ENCODE measurements at places on chromosomes 2 and 18.

GRCh38 chr18:79388043-79388442 is 7.7 kb upstream of the NFATC1 start:
- no peak for DNase-seq

DNA sequence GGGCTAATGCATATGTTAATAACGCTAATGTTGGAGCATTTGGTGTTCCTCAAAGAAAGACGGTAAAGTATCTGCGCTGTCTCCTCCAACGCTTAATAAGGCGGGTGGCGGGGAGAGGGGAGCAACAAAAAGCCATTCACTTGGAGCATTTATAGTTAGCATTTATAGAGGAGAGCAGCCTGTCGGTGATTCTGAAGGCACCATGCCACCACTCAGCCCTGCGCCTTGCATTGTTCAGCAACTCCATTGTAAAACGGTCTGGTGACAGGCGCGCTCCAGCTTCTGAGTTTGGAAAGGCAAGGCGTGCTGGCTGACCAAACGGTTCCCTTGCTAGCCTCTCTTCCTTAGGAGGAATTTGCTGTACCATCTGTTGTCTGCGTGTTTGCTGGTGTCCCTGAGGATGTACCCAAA is 83.9 kb downstream of the LYPD1 start:
- no peak for DNase-seq

DNA sequence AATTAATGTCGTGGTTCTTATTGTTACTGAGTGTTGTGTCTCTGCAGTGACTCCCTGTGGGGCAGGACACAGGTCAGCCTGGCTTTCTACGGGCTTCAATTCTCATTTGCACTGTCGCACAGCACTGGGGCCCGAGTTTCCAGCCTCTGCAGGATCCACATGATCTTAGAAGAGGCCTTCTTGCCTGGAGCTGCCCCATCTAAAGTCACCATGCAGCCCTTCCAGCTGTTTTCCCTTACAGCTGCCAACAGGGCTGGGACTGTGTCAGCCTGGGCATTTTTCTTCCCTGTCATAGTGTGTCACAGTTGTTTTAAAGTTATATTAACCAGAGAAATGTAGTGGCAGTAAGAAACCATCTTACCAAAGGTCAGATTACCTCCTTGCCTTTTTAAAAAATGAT is 27.0 kb downstream of the FHL2 start:
- no peak for DNase-seq

DNA sequence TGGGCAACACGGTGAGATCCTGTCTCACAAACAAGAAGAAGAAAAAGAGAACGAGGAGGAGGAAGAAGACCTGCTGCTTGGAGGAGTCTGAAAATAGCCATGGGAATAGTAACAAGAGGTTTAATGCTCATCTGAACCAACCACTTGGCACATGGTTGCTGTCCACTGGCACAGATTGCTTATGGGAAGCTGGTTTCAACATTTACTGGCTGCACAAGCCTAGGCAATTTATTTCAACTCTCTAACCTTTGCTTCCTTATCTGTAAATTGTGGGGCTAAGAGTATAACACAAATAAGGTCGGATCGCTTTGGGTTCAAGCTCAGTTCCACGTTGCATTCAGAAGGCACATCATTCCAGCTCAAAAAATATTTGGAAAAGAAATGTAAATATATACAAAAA is 14.2 kb upstream of the RHOB start:
- no peak for DNase-seq

GRCh38 chr2:182321096-182321495 is 105.7 kb downstream of the PDE1A start:
- no peak for DNase-seq

- DNase-seq, result no peak
Observed at GRCh38 chr2:228629251-228629650, 447.8 kb upstream of the SPHKAP start.

DNA sequence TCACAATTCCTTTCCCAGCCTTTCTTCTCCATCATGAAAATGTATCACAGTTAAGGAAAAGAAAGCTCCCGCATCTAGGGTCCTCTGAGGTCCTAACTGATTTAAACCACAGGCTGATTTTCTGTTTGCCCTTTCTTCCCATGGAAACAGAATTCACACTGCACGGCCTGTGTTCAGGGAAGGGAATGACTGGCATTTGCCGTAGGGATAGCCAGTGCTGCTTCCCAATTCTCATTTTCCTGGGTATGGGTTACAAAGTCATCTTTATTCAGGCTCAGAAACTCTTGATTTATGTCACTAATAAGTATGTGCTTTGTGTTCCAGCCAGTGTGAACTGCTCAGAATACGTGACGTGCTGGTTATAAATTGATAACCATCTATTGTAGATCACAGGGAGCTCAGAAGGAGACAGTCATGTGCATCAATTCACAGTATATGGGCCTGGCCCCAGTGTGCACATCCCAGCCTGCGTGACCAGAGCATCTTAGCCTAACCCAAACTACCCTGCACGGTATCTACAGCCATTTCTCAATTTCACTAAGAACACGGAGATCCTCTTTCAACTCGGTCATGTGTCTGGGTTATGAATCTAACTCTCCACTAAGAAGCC is 163.3 kb downstream of the LRRC30 start:
- no peak for DNase-seq

DNA sequence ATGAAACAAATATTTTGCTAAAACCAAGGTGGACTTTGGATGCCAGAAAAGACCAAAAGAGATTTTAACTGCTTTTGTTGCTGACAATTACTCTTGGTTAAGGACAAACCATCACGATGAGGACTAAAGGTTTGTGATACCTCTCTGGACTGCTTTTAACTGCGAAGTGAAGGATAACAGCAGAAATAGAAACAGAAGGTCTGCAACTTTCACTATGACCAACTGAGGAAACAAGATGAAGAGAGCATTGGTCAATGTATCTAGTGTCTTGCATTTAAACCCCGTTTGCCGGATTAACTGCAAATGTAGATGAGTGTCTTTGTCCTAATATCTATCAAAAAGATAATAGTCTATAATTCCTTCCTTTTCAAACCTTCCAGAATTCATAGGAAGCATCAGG is 541.7 kb downstream of the ERBB4 start:
- DNase-seq, result no peak

DNA sequence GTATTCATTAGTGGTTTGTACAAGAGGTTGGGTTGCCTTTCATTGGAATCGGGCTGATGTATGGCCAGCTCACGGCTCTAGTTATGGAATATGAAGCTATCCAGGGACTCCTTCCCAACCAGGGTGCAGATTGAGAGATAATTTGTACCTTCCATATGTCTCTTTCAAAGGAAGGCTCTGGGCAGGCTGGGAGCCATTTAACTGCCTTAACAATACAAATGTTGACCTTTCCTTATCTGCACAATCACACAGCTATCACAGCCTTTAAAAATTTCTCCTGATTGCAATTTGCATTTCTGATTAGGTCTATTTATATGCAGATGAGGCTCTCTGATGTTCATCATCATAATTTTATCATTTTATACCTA is 58.7 kb downstream of the MYO3B start:
- no peak for DNase-seq

DNA sequence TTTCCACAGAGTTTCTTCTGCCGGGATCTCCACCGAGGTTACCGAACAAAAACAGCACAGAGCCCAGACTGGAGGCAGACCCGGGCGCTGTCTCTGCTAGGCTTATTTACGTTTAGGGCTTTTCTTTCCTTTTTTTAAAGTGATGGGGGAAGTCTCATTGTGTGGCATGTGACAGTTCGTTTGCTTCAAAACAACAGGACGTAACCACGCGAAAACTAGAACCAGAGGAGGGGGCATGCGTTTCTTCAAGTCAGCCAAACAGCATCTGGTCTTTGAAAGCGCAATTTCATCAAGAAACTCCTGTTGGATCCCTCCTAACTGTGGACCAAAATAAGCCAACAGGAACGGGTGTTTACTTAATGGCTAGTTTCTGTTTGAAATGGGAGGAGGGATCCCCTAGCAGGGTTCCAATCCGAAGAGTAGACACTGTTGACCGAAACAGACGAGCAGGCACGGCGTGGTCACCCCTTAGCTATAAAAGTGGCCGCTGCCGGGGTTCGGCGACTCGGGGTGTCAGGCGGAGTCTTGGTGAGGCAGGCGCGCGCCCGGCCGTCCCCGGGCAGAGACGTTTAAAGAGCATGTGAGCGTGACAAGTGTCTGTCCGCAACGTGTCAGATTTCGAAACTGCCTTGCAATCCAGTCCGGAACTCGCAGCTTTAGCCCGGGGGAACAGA is 997 bp upstream of the TGIF1 start:
- DNase-seq, result no peak

GRCh38 chr2:39737661-39738060 is 41.4 kb downstream of the THUMPD2 start:
- DNase-seq, result no peak

GRCh38 chr2:182548031-182548950 is 121.5 kb upstream of the PDE1A start:
- no peak for DNase-seq

- DNase-seq, result no peak
Observed at GRCh38 chr18:50090370-50091312, 104.3 kb downstream of the MYO5B start.

DNA sequence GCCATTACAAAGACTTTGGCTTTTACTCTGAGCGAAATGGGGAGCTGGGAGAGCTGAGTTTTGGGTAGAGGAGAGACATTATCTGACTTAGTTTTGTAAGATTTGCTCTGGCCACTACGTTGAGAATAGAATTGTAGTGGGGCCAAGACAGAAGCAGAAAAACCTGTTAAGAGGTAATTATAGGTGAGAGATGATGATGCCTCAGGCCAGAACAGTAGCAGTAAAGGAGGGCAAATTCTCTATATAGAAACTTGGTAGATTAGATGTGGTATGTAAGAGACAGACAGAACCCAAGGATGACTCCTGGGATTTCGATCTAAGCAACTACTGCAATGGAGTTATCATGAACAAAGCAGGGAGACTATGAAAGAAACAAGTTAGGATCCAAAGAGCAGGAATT is 17.4 kb upstream of the CREB1 start:
- no peak for DNase-seq

GRCh38 chr2:218830526-218831306 is 887 bp downstream of the PRKAG3 start:
- DNase-seq, result no peak

DNA sequence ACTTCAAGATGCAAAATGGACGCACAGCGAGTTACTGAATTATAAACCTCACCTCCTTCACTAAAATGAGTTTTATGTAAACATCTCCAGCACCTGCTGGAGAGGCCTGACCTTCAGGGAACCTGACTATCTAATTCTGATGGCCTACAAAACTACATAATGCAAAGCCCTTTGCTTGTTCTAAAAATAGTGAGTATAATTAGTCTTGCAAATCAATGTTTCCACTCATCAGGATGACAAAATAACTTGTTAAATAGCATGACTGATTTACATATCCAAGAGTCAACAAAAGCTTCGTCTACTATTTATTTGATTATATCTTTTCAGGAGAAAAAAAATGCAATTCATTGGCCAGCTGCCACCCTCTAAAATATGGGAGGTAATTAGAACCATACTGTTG is 326.3 kb upstream of the MC4R start:
- DNase-seq, result no peak

- no peak for DNase-seq
Observed at GRCh38 chr2:59903994-59904544, 649.4 kb downstream of the BCL11A start.

GRCh38 chr2:53770264-53770663 is 2.7 kb downstream of the CHAC2 start:
- no peak for DNase-seq

DNA sequence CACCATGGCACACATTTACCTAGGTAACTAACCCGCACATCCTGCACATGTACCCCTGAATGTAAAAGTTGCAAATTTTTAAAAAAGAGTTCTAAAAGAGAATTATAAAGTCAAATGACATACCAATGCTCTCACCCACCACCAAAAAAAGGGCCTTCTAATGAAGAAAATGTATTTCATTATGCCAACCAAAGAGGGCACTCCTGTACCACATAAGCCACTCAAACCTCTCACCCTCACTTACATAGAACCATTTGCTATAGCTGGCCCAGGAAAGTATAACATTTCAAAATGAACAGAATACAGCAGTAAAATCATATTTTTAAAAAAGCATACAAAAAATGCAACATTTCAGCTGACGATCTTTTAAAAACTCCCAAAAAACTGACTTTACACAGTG is 241.5 kb upstream of the PKDCC start:
- DNase-seq, result no peak

DNA sequence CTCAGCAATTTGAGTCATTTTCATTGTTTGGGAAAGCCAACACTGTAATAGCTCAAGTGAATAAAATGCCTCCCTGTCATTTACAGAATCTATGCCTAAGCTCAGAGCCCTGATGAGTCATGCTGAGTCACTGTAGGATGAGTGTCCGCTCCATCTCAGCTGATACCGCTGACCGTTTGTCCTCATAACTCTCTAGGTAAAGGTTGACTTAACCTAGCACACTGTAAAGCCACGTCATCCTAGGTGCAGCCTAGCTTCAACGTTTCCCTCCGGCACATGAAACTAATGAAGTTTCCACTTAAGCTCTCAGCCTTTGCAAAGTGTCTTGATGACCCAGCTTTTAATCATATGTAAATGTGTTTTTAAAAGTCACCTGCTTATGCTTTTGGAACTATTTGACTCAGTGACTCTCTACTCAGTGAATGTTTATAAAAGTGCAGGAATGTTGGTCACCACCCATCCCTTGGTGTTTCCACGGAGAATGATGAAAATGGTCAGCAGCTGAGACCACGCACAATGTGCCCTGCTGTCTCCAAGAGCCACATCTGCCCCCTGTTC is 154.0 kb downstream of the PMAIP1 start:
- peak; percentile 66 for DNase-seq

DNA sequence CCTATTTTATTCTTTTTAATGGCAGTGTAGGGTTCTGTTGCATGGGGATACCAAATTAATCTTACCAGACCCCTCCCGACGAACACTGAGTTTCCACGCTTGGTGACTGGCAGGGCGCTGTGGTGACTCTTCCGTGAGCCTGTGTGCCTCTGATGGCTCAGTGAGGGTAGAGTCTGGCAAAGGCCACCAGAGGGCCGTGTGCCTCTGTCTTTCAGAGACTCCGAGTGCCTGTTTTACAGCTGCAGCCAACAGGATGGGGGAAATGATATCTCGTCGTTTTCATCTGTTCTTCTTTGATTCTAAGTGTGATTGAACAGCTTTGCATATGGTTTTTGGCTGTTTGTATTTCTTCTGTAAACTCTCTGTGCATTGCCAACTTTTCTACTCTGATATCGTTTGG is 99.8 kb downstream of the ZNF236 start:
- DNase-seq, result no peak

- no peak for DNase-seq
Observed at GRCh38 chr2:153163055-153163454, 315.5 kb downstream of the RPRM start.

DNA sequence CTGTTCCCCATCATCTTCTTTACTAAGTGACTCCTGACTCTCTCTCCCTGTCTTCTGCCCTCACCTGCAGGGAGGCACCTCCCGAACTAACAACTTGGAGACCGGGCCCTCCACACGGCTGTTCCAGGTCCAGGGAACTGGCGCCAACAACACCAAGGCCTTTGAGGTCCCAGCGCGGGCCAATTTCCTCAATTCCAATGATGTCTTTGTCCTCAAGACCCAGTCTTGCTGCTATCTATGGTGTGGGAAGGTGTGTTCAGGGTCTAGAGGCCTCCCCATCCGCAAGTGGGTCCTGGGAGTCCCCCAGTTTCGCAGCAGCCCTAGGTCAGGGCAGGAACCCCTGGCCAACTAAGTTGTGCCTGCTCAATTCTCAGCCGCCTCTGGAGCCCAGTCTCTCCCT is 15.5 kb downstream of the VIL1 start:
- DNase-seq, result no peak

All from T1000 (cell line).